ENCODE measurements at places on chromosomes 3 and 15.

DNA sequence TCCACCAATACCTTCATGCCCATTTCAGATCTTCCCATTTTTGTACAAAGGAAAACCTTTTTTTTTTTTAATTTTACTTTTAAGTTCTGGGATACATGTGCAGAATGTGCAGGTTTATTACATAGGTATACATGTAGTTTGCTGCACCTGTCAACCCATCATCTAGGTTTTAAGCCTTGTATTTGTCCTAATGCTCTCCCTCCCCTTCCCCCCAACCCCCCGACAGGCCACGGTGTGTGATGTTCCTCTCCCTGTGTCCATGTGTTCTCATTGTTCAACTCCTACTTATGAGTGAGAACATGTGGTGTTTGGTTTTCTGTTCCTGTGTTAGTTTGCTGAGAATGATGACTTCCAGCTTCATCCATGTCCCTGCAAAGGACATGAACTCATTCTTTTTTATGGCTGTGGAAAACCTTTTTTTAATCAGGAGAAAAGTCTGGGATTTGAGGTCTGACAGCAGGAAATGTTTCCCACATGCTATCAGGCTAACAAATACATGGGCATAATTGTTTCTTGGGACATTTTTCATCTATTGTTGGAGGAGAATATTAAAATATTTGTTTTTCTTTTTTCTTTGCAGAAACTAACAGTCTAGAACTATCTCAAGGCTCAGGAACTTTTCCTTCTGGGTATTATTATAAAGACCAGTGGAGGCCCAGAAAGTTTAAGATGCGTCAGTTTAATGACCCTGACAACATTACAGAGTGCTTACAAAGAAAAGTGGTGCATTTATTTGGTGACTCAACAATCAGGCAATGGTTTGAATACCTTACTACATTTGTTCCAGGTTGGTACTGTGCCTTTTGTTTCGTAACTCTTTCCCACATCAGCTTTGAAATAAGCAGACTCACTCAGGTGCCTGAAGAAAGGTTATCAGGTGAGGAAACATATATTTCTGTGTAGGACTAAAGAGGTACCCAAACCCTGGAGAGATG, 32.8 kb upstream of the NFKBIZ start:
- DNase-seq, result no peak

GRCh38 chr3:70312336-70312735, at the start of gene MDFIC2:
Gene MDFIC2, minus strand, starts transcription at chr3:70312638. Its CDS starts 665 bp downstream, at chr3:70311973.
- no peak for DNase-seq

- no peak for DNase-seq
These were observed 222.6 kb downstream of the LRRC3B start for GRCh38 chr3:26845194-26845593.

DNA sequence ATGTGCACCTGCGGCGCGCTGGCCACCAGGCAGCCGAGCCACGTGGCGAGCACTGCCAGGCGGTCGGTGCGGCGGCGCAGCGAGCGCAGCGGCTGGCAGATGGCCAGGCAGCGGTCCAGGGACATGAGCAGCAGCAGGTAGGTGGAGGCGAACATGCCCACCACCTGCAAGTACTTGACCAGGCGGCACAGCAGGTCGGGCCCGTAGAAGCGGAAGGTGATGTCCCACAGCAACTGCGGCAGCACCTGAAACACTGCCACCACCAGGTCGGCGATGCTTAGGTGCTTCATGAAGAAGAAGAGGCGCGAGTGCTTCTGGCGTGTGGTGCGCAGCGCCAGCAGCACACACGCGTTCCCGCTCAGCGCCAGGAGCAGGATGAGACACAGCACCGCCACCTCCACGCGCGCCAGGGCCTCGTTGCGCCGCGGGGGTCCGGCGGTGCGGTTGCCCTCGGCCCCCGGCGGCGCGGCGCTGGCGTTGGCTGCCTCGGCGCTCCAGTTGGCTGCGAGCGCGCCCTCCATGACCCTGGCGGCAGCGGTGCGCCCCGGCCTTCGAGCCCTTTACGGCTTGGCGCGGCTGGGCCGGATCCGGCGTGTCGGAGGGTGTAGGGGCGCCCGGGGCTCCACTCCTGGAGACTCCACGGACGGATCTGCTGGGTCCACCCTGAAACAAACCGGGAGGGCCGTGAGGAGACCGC, 1.6 kb downstream of the OXTR start:
- DNase-seq, result peak; percentile 49

DNA sequence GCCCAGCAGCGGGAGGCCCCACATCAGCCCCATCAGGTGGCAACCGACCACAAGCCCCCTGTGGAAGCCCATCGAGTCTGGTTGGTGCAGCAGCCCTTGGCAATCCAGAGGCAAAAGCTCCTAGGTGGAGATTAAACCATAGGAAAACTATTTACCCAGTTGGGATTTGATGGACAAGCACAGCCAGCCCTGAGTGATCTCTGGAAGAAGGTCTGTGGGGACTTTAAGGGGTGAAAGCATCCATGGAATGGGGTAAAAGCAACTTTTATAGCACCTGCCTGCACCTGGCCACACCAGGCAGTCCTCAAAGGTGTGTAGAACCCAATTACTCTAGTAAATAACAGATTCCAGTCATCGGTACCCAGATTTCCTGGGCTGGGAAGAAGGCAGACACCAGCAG, 206.3 kb downstream of the IGSF11 start:
- no peak for DNase-seq

GRCh38 chr3:189494632-189495031, 136.6 kb upstream of the TP63 start:
- no peak for DNase-seq

- peak; percentile 51 for DNase-seq
These were observed 26.7 kb upstream of the TMC3 start for GRCh38 chr15:81400640-81401236.

DNA sequence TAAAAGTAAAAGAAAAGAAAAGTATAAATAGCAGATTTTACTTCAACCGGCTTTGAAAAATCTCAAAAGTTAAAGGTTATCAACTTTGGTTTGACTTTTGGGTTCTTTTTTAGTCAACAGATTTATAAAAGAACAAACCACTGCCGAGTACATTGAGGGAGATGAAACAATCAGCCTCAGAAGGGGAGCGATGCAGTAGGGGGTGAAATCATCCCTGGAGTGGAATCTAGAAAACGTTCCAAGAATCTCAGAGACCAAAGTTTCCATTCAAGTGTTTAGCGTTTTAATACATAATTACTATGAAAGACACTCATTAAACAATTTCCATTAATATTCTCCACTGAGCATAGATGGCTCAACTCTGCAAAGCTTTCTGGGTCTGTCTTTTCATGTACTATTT, 745.5 kb downstream of the NR2F2 start:
- no peak for DNase-seq

- no peak for DNase-seq
These were observed 16.9 kb downstream of the TTBK2 start for GRCh38 chr15:42903388-42904324.

GRCh38 chr3:173411375-173411973, 13.9 kb downstream of the NLGN1 start:
- DNase-seq, result peak; percentile 53

DNA sequence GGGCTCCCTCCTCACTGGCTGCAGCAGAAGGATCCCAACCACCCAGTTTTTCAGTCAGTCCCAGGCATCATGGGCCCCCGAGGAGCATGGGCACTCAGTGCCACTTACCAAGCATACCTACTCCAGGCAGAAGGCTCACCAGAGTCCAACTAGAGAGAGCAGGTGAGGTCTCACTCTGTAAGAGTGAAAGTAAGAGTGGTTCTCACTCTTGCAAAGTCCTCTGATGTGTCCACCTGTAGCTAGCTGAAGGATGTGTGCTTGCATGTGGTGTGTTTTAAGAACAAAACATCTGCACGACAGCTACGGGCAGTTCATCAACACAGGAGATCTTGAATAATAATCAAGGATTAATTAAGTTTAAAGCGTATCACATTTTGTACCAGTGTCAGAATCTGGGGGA, 49.7 kb downstream of the CCK start:
- DNase-seq, result no peak

- DNase-seq, result no peak
These were observed 6.5 kb upstream of the VPS8 start for GRCh38 chr3:184805351-184806038.

- no peak for DNase-seq
These were observed 641.1 kb downstream of the MECOM start for GRCh38 chr3:169022457-169022856.

- no peak for DNase-seq
These were observed 263.9 kb upstream of the STT3B start for GRCh38 chr3:31268868-31269267.

- DNase-seq, result no peak
These were observed 62.0 kb upstream of the ARNT2 start for GRCh38 chr15:80342148-80342547.

DNA sequence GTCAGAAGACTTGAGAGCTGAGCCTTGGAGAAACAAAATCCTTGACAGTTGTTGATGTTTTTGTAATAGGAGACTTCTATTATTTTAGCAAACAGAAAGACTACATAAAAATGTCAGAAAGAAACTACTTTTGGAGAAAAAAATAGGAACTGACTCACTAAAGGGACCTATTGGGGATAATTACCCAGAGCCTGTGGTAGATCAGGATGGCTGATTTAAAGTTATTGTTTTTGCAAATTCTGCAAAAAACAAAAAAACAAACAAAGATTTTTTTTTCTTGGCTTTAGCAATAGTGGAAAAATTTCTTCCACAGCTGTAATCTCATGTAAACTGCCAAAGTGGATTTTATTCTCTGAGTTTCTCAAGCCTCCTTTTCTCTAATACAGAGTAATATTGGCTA, 101.5 kb upstream of the SATB1 start:
- no peak for DNase-seq

GRCh38 chr15:70031261-70031660, 66.5 kb downstream of the TLE3 start:
- DNase-seq, result no peak

- DNase-seq, result no peak
These were observed 13.5 kb downstream of the PLD1 start for GRCh38 chr3:171796625-171797264.

Data from ELR (cell line).